ENCODE measurements at places on chromosomes 16 and 17.
A peak's percentile ranks its signal among the peaks of the same experiment; 100 is the strongest.

- no peak for DNase-seq
Observed at GRCh38 chr16:23365602-23366240, 63.6 kb downstream of the SCNN1B start.

DNA sequence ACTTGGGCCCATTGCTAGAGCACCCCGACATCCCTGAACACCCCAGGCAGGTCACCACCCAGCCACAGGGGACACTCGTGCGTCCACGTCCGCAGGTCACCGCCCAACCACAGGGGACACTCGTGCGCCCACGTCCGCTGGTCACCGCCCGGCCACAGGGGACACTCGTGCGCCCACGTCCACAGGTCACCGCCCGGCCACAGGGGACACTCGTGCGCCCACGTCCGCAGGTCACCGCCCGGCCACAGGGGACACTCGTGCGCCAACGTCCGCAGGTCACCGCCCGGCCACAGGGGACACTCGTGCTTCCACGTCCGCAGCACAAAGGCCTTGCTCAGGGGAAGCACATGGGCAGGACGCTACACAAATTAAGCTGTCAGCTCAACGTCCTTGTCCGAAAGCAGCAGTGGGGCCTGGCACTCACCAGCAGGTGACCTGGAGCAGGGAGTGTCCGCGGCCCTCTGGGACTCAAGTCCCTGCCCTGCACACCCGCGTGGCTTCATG, 17.7 kb downstream of the GALNS start:
- no peak for DNase-seq

GRCh38 chr17:38571833-38572668, 33.7 kb downstream of the SRCIN1 start:
- peak; percentile 95 for DNase-seq

DNA sequence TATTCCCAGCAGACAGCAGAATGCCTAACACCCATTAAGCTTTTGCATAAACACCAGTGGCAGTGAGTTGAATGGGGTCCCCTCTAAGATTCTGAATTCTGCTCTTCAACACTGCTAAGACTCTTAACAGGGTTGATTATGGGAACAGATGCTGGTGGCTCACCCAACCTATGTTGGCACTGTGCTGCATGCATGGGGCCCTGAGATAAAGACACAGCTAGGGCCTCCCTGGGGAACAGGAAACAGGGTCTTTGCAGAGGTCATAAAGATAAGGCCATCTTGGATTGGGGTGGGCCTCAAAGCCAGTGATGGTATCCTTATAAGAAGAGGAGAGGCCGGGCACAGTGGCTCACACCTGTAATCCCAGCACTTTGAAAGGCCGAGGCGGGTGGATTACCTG, 190.8 kb downstream of the SLC39A11 start:
- DNase-seq: no peak

DNA sequence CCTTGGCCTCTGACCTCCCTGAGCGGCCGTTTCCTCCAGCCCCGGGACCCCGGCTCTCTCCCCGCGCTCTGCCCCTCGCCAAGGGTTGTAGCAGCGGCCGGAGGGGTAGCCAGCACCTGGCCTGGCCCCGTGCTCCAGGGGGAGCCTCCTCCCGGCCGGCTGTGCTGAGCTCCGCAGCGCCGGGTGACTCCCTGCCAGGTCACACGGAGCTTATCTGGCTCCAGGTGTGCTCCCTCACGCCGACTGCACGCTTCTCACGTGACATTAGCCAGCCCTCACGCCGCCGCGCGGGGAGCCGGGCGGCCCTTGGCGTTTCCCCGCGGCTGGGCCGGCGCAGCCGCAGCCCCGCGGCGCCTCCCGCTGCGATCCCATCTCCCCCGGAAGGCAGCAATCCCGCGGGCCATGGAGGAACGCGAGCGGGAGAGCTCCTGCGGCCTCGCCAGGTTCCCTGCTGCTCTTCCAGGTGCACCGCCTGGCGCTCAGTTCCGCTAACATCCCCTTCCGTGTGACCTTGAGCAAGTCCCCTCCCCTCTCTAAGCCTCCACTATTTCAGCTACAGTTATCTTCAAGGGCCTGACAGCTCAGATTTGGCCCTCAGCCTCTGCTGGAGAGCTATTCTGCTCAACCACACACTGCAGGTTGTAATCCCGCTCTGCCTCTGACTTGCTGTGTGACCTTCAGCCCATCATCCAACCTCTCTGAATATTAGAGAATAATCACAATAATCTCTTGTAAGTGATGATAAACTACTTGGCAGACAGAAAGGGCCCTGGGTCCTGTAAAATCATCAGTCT, 3.4 kb downstream of the MYO18A start:
- DNase-seq: peak; percentile 90

GRCh38 chr16:69188716-69189115, 1.8 kb downstream of the SNTB2 start:
- peak; percentile 40 for DNase-seq

GRCh38 chr17:14318918-14319205, 18.0 kb downstream of the HS3ST3B1 start:
- no peak for DNase-seq

DNA sequence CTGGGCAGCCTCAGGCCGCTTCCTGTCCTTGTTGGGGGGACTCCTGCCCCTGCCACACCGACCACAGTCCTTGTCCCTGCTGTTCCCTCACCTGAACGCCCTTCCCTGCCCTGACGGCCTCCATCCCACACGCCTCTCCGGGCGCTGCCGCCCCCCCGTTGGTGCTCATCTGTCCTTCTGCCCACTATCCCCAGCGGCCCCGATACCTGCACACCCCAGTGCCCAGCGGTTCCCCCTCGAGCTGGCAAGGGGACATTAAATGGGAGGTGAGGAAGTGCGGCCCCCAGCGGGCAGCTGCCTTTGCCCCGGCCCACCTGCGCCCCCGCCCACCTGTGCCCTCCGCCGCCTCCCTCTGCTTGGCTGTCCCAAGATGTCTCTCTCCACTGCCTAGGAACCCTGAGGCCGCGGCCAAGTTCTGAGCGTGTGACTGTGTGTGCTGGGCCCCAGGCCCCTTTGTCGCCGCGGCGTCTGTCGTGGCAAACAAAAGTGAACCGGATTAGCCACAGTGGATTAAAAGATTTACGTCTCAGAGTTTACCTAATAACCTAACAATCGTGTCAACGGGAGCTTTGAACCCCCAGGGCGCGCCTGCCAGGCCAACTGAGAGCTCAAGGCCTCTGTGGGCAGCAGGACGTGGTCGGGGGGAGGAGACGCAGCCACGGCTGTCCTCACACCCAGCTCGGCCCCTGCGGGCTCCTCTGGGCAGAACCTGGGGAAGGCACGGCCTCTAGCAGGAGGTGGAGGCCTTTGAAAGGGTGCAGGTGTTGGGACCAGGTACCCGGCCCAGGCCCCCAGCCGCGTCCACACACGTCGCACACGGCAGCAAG, 7.6 kb upstream of the AXIN1 start:
- no peak for DNase-seq

DNA sequence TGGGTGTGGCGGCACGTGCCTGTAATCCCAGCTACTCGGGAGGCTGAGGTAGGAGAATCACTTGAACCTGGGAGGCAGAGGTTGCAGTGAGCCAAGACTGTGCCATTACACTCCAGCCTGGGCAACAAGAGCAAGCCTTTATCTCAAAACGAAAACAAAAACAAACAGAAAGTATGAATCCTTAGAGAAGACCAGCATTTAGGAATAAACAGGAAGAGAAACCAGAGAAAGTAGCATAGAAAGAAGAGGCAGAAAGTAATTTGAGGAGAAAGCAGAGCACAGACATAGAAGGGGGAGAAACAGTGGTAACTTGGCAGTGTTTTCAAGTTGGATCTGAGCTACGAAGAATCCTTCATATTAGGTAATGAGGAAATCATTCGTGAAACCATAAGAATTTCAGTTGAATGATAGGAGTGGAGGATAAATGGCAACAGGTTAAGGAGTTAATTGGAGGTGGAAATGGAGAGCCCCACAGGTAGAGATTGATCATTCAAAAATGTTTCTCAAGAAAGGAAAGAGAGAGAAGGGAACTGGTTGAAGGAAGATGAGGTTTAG, 9.7 kb upstream of the CCL2 start:
- DNase-seq: no peak

GRCh38 chr17:3613124-3613523, 3.9 kb upstream of the TRPV1 start:
- no peak for DNase-seq

DNA sequence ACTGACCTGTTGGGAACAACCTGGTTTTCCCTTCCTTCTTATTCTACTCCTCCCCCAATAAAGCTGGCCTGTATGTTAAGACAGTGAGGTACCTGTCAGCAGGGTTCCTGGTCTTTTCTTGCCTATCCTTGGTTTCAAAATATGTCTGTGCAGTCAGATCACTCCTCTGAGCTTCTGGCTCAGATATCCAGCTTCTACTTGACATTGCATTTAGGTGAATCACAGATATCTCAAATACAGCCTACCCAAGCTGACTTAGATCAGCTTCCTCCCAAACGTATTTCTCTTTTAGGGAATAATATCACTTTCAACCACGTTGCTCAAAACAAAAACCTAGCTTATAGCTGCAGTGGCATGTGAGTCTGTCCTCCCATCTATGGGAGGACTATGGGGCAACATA, 48.7 kb downstream of the TEX14 start:
- DNase-seq: no peak

- DNase-seq: peak; percentile 95
Observed at GRCh38 chr17:41648411-41649195, 24.2 kb upstream of the KRT17 start.

DNA sequence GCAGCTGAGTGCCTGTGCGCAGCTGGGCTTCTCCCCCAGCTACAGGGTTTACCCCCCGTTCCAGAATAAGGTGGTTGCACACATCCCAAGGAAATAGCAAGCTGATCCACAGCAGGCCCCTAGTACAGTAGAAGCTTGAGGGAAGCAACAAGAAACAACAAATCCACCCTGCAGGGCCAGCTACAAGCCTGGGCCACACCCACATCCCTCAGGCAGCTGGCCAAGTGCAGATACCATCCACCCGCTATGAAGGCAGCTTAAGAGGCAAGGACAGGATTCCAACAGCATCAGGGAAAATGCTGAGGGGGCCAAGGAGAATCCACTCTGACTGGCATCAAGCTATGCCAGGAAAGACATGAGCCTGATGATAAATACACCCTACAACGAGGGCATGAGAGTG, 66.9 kb upstream of the RCVRN start:
- DNase-seq: no peak
